SHP77 (cell line): ENCODE measurements at places on chromosomes 11 and 22.

DNA sequence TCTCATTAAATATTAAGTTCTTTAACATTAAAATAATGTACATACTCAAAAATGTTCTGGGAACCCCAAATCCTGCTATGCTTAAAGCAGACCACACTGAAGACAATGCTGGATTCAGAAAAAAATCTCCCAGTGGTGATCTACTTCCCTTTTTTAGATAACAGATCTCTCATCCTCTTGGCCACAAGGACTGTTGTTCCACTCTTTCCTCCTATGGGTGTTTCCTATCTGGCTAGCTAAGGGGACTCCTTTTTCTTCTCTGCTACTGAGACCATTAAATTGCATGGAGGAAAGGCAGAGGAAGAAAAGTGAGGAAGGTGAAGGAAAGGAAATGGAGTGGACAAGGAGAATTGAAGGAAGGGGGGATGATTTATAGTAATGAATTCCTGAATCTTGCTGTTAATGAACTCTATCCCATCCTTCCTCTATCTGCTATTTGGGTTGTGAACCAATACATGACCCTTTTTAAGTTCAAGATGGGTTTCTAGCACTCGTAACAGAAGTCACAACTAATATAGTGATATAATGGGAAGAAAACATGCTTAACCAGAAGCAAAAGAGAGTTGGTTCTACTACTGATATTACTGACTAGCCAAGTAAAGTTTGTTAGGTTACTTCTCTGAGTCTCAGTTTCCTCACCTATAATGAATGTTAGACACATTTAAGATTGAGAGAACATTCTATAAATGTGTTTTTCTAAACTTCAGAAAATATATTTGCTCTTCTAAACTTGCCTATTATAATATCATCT is 53.2 kb downstream of the PIK3C2A start:
- no peak for DNase-seq

DNA sequence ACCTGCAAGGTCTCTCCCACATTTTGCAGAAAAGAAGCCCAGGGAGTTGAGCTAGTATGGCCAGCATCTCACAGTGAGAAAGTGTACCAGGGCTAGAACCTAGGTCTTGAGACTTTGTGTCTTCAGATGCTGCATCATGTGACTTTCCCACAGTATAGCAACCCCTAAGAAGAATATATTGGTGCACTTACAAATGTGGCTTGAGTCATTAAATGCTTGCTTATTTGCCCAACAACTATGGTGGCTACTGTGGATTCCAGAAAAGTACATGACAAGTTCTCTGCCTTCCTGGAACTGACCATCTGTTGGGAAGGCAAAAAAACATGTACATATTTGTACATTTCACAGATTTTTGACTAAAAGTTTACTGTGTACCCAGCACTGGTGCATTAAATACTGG is 55.0 kb downstream of the POLD3 start:
- DNase-seq: no peak

- DNase-seq: no peak
These were observed 789 bp upstream of the NCF4 start for GRCh38 chr22:36860017-36860416.

DNA sequence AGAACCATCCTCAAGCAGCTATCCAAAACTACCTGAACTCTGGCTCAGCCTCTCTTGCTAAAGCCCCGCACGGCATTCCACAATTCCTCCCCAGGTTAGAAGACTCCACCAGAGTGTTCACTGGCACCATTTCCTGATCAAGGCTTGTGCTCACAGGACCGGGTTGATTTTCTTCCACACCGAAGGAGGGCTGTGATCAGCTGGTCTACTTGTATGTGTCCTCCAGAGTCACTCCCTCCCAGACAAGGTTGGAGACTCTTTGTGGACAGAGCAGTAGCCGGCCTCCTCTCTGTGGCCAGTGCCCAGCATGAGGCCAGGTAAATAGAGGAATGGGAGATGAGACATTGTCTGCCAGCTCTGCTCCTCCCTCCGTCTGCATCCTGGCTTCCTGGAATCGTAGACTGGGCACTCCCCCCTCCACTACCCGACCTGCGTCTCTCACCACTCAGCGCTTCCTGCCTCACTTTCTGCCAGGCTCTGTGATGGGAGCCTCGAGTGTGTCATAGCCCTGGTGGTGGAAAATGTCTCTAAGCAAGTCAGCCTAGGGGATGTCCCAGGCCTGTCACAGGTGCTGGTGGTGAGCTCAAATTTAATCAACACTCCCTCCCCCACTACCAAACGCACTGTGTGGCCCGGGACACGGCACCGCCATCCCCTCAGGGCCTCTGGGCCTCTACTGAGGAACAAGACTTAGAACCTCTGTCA is 12.5 kb upstream of the TMPRSS6 start:
- DNase-seq: peak; percentile 59

- DNase-seq: no peak
These were observed 105.3 kb upstream of the E2F8 start for GRCh38 chr11:19345848-19346681.

DNA sequence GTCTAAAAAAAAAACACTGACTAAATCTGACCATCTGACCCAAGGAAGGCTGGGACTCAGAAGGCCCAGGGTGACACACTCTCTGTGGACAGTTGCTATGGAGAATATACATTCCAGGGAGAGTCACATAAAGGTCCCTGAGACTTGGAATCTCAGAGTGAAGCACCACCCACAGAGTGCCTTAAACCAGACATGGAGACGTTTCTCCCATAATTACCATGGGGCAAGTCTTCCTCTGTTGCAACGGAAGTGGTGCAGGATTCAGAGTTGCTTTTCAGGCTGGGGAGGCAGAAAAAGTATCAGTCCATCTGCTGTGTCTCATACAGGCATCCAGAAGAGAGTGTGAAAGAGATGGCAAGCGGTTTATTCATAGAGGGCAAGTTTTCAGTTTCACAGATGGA is 58.7 kb upstream of the SLN start:
- DNase-seq: no peak

GRCh38 chr11:1458340-1459218 is 28.0 kb downstream of the MOB2 start:
- no peak for DNase-seq

GRCh38 chr22:30572840-30573593 is 1.4 kb downstream of the GAL3ST1 start:
- no peak for DNase-seq

- DNase-seq: no peak
These were observed 12.9 kb downstream of the CCDC82 start for GRCh38 chr11:96376796-96377195.

DNA sequence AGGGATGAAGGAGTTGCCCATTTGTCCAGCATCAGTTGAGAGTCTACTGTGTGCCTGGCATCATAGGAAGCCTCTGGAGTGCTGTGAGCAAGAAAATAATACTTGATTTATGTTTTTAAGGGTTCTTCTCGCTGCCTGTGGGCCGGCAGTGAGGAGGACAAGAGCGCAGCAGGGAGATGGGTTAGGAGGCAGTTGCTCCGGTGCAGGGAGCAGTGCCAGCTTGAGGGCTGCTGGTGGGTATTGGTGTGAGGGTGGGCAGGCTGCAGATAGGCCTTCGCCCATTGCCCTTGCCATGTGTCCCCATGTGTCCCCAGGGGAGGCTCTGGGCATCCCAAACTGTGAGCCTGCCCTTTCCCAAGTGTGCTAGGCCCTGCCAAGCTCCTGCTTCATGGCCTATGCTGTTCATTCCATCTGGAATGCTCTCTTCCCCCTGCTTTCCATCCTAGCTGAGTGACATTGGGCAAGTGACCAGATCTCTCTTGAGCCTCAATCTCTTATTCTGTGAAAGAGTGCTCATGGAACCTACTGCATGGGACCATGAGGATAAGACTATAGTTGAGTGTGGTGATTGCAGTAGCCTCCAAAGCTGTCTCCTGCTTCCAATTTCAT is 19.8 kb downstream of the BMAL1 start:
- DNase-seq: no peak

- DNase-seq: no peak
These were observed 253.9 kb upstream of the ARHGAP20 start for GRCh38 chr11:110966131-110966530.

DNA sequence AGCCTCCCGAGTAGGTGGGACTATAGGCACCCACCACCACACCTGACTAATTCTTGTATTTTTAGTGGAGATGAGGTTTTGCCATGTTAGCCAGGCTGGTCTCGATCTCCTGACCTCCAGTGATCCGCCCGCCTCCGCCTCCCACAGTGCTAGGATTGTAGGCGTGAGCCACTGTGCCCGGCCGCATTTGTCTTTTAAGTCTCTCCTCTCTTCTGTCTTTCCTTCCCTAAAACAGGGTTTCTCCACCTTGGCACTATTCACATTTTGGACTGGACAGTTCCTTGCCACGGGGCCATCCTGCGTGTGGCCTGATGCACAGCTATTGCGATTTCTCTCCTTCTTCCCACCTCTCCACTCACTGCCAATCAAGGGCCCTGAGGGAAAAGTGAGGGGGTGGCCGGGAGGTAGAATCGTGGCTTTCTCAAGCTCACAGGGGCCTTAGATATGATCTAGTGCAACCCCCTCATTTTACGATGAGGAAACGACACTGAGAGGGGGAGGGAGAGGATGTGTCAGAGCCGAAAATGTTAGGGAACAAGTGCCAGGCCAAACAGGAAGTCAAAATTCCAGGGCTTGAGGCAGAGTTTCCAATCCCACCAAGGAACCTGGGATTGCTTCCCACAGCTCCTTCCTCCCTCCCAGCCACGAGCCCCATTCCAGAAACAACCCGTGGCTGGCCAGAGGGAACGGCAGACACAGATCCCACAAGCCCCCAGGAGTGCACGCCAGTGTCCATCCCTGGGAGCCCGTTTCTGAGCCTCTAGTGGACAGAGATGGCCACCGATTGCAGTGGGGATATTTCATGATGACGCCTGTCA is 21.2 kb downstream of the SCGB1A1 start:
- no peak for DNase-seq

GRCh38 chr11:65781962-65782815 is 1.4 kb upstream of the AP5B1 start:
- DNase-seq: no peak

DNA sequence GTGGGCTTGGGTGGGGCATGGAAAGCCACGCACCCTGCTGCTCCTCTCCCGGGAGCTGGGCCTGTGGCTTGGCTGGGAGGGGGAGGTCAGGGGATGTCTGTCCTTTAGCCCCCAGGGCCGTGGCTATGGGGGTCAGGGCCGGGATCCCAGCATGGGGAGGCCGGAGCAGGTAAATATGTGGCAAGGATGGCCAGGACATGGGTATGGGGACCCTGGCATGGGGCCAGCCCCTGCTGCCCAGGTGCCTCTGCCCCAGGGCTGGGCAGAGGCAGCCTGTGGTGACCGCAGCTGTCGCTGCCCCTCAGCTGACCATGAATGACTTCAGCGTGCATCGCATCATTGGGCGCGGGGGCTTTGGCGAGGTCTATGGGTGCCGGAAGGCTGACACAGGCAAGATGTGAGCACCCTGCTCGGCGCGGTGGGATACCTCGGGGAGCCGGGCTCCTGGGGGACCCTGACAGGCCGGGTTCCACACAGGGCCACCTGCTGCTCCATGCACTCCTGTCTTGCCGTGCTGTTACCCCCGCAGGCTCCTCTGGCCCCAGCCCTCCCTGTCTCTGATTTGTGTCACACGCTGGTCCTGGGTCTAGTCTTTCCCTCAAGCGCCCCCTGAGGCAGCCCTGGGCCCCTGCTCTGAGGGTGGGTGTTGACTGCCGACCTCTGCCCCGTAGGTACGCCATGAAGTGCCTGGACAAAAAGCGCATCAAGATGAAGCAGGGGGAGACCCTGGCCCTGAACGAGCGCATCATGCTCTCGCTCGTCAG is 8.1 kb upstream of the ANKRD13D start:
- no peak for DNase-seq

DNA sequence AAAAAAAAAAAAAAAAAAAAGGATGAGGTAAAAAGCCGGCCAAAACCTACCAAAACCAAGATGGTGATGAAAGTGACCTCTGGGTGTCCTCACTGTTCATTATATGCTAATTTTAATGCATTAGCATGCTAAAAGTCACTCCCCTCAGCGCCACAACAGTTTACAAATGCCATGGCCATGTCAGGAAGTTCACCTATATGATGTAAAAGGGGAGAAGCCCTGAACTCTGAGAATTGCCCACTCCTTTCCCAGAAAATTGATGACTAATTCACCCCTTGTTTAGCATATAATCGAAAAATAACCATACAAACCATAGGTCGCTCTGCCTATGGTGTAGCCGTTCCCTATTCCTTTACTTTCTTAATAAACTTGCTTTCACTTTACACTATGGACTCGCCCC is 11.1 kb downstream of the C11orf96 start:
- no peak for DNase-seq

GRCh38 chr11:70415642-70416395 is 17.5 kb downstream of the CTTN start:
- no peak for DNase-seq

- DNase-seq: no peak
These were observed 16.7 kb upstream of the CD44 start for GRCh38 chr11:35122308-35122707.

GRCh38 chr11:44962464-44962863 is 11.8 kb upstream of the TP53I11 start:
- no peak for DNase-seq

GRCh38 chr22:17695986-17696385 is 57.4 kb downstream of the BCL2L13 start:
- DNase-seq: no peak

DNA sequence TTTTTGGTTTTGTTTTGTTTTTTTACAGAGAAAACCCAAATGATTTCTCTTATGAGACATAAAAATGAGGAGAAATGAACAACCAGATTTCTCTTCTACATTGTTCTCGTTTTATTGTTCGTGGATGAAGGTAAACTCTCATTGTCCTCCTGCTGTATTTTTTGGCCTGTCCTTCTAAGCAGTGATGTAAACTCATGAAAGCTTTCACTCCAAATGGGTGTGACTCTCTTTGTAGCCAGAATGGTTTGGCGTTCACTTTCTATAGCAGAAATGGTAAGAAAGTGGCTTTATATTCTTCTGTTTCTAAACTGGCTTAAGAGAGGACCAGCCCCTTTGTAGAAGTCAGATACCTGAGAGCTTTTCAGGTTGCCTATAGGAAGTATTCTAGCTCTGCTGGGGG is 15.5 kb upstream of the BMAL1 start:
- no peak for DNase-seq

DNA sequence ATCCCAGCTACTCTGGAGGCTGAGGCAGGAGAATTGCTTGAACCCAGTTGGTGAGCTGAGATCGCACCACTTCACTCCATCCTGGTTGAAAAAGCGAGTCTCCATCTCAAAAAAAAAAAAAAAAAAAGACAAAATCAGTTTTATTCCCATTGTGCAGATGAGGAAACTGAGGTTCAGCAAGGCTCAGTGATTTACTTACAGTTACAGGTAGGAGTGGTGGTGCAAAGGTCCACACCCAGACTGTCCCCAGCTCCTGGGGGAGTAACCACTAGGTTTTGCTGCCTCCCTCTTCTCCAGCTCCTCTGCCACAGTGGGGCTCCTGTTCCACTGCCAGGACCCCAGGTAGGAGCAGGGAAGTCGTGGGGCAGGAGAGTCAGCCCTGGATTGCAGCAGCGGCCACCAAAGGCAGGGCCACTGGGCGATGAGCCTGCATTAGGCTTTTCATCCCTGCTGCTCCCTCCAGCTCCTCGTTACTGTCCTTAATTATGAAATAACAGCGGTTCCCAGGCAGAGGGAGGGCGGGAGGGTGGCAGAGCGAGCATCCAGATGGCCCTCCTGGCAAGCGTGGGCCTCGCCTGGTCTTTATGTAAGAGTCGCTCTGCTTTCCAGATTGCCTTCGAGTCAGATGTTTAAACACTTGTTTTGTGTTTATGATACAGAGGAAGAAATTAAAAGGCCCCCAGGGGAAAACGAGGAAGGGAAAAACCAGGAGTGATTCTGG is 15.5 kb upstream of the RASD2 start:
- DNase-seq: peak; percentile 40
